BJ (cell line): ENCODE measurements at places on chromosomes 5 and 9. TPM values are rescaled to one million over a fixed set of nuclear protein-coding genes. Genes with fewer than 3 reads are reported as not detected.

NDUFAF2 gene
- 22.4 and 45.3 TPM in 2 replicates for polyA plus RNA-seq

GRCh38 chr5:24621792-24622191 is 23.0 kb downstream of the CDH10 start:
- no peak for DNase-seq

- no peak for DNase-seq
These were observed 304.7 kb upstream of the POU5F2 start for GRCh38 chr5:94045839-94046782.

GRCh38 chr5:40397976-40398375 is 281.7 kb upstream of the PTGER4 start:
- no peak for DNase-seq

DNA sequence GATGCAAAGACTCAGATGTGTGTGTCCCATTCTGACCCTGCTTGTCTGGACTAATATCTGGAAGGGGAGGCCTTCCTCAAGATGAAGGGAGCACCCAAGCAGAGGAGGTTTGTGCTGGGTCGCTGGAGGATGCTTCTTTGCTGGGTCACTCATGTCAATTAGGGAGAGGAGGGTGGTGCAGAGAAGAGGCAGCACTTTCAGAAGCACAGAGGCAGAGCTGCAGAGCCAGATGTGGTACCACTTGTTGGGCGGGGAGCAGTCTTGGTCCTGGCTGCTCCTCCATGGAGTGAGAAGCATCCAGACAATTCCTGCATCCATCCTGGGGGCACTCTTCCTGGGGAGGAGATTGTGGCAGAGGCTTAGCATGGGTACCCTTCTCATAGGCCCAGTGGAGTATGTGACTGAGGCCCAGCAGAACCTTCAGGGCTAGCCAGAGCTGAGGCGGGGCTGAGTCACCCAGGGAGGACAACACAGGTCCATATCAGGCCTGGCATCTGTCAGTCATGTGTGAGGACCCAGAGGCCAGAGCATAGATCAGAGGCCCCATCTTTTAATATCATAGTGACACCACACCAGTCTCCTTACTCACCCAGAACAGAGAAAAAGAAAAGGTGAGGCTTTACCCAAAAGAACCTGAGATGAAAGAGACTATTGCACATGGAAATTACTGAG is 59.8 kb downstream of the TNFSF15 start:
- DNase-seq = no peak

GRCh38 chr9:13661014-13661413 is 381.5 kb upstream of the MPDZ start:
- no peak for DNase-seq

DNA sequence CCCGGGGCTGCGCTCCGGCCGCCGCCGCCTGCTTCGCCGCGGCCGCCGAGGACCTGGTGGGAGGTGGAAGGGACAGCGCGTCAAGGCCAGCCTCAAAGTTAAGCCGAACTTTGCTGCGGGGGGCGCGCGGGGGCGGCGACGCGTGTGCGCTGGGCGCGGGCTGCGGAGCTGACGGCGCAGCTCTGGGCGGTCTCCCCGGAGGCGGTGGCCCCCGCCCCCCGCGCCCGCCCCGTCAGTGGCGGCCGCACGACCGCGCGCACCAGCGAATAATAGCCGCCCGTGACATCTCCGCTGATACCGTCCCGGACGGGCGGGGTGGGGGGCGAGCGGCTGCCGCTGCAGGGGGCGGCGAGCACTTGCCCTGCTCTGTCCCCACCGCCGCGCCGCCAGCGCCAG is 579 bp upstream of the FAM78A start:
- DNase-seq = no peak

DNA sequence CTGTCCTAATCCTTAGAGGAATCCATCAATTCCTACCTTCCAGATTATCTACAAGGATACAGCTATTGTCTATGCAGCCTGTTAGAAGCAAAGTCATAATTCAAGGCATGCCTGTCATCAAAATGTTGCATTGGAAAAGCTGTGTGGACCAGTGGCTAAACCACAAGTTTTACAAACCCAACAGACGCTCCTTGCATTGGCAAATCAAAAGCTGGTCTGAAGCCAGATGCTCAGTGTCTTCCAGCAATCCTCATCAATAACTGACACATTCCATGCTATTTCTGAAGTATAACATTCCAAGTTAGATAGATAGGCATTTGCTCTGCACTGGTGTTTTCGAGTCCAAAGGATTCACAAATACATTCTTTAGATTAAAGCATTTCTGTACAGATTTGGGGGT is 213.6 kb downstream of the EBF1 start:
- no peak for DNase-seq
